ENCODE measurements at places on chromosomes 3 and 15. TPM values are rescaled to one million over a fixed set of nuclear protein-coding genes. Genes with fewer than 3 reads are reported as not detected.

GRCh38 chr3:195203606-195204005 lies 67.4 kb downstream of the XXYLT1 start:
- DNase-seq, result no peak

Gene SLC22A13
- total RNA-seq, result 0.63 TPM

Gene STAC
- not detected for total RNA-seq

DNA sequence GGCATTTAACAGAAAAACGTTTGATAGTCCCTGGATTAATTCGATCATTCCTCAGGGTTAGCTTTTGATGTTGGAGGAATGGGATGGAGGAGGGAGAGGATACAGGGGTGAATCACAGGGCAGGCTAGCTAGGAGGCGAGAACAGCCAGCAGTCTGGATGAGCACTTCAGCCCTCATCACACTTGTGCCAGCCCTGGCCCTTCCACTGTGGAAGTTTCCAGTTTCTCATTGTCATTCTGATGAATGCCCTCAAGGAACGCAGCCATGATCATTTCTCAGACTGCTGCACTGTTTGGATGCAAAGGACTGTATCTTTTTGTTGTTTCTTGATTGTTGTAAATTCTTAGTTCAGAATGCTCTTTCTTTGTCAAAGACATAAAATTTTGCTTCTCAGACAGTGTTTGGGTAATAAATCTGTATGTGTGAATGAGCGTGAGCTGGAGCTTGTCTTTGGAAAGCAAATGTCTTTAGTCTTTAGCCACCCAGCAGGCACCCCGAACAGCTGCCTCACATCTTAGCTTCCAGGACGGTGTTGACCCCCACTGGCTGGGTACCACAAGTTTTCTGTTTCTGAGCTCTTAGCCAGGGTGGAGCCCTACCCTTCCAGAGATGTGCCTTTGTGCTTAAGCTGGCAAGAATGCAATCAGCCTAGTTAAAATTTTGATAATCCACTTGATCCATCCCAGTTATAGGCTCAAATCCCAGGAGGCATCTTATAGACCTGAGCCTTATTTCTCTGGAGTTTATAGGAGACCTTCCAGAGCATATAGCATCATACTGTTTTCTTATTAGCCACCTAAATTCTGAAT lies 121.1 kb downstream of the PDCD6IP start:
- no peak for DNase-seq

Gene MGA
- 60.0 TPM for total RNA-seq

DNA sequence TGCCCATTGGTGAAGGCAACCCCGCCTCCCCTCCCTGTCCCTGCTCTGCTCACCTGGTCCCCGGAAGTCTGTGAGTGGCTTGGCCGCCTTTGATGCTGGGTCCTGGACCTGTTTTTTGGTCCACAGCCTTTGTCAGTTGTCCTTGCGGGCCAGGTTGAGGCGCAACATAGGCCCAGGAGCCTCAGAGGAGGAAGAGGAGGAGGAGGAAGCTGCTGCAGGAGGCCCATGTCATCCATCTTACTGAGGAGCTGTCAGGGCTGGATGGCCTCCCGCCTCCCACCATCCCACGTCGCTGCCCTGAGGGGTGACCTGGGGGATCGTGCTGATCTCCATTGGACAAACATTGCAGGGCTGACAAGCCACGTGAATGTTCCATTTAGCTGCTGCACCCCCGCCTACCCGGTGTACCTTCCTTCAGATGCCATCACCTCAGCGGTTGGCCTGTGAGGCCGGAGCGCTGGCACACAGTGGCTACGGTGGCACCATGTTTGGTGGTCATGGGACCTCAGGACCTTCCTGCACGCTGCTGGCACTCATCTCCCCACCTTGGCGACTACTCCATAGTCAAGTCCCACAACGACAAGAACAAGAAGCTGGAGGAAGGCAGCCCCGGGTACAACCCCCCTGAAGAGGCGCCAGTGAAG lies 106.3 kb downstream of the SMAD6 start:
- no peak for DNase-seq

DNA sequence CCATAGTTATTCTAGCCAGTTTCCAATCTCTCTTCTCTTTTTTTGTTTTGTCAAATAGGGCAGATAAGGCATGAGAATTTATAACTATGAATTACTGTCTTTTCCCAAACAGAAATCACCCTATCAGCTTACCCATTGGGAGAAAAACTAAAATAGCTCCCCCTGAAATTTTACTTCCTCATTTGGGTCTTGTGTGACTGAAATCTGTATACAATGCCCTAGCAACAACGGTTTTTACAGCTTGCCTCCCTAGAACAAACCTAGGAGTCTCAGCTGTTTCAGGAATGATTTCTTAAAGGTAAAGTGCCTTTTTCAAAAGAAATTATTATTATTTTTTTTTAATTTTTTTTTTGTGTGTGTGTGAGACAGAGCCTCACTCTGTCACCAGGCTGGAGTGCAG lies 56.8 kb downstream of the CD86 start:
- no peak for DNase-seq

Gene KAT2B
- 9.8 TPM for total RNA-seq

Gene TRPM7
- 73.4 TPM for total RNA-seq

DNA sequence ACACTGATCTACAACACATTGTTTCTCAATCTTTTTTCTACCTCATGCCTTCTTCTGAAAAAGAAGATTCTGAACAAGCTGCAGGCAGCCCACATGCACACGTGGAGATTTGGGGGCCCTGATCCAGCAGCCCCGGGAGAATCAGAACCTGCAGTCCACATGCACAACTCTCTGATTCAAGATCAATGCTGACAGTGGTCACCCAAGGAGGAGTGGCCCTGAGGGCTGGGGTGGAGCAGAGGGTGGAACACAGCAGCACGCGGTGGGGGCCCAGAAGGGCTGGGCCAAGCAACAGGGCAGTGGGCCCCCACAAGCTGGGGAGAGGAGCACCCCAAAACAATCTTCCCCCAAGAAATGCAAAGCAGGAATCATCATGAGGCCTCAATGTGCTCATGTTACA lies 202.1 kb upstream of the NSMCE3 start:
- no peak for DNase-seq
